DMS53 (cell line): ENCODE measurements at places on chromosomes 16 and 17.
A peak's percentile ranks its signal among the peaks of the same experiment; 100 is the strongest.

DNA sequence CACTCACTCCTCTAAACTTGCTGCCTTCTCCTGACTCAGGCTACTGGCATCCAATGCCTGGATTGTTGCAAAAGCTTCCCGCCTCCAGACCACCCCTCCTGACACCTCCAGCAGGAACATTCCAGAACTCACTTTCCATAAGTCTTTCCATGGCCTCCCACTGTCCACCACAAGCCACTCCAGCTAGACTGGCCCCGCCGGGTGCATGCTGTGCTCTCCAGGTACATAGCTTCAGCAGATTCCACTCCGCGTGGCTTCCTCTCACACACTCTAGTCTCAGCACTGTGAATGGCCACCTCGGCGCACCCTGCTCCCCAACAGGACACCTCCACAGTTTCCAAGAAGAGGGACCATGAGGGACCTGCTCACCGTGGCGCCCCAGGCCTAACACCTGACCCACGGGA lies 25.9 kb upstream of the FAAP100 start:
- DNase-seq, result no peak

DNA sequence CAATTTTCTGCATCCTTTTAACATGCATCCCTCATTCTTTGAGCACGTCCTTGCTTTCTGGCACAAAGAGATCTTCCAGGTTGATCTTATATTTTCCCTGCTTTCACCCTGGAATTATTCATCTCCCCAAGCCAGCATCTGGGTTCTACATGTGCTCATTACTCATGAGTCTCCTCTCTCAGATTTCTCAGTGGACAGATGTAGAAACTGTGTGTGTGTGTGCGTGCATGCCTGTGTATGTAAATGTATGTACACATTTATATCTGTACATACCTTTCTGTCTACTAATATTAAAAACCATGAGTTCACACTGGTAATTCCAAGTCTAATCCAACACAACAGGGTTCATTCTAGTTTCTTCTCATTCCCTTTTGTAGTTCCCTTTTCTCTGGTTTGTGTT lies 41.9 kb upstream of the NSRP1 start:
- no peak for DNase-seq

DNA sequence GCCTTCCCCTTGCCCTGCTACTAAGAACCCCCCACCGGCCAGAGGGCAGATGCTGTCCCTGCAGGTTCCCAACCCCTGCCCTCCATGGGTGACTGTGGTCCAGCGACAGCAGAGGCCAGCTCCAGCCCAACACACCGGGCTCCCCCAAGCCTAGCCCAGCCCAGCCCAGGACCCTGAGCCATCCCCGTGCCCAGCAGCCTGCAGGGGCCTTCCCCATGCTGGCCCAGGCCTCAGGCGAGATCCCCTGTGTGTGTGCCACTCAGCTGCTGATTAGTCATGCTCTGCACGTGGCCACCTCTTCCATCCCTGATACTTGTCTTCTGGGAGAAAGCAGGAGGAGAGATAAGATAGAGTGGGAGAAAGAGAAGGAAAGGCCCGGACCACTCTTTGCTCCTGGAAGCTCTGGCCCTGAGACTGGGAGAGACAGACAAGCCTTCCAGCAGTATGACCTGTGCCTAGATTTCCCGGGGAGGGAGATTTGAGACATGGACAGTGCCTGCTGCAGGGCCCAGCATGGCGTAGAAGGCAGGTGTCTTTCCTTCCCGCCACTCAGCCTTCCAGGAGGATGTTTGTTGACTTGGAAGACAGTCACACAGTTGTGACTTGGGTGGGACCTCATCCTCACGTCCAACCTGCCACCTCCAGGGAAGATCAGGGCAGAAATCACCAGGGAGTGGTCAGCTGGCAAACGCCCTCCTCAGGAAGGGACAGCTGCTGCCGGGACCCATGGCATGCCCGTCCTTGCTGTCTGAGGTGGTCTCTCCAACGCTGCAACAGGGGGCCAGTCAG lies 41.3 kb upstream of the RASD1 start:
- peak; percentile 66 for DNase-seq

GRCh38 chr17:71071837-71072236 lies 902.5 kb downstream of the KCNJ2 start:
- peak; percentile 92 for DNase-seq

- DNase-seq, result peak; percentile 55
Measured at GRCh38 chr16:19555938-19556771, 652 bp downstream of the VPS35L start.

GRCh38 chr17:27380551-27380950 lies 75.7 kb upstream of the KSR1 start:
- DNase-seq, result peak; percentile 61

- DNase-seq, result no peak
Measured at GRCh38 chr16:14056970-14057369, 14.1 kb upstream of the MRTFB start.

DNA sequence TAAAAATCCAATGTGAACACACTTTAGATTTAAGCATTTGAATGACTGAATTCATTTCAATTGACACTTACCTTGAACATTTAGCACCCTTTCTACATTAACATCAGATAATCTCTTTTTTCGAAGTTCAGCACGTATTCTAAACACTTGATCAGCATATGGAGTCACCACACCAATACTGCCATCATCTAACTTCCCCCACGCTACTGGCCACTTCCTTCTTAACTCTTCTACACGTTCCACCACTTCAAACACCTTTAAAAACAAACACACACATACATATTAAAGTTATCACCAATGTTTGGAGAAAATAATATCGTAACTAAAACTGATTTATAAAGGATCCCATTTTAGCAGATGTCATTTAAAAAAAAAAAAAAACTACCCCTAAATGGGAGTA lies 93.5 kb downstream of the CACNG1 start:
- no peak for DNase-seq

DNA sequence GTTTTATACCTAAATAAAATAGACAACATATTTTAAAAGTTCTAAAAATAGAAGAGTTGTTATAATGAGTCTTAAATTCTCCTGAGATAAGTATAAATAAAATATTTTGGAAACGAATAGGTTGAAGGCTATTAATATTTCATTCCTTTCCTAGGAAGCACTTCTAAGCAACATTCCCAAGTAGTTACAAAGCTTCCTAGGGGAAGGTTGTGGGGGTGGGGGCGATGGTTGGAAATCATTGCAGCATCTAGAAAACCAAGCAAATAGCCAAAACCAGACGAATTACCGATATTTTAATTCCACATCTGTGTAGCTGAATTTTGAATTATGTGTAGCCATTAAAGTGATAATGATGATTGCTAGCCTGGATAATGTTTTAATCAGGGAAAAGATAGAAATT lies 26.9 kb downstream of the PTRH2 start:
- DNase-seq, result no peak

DNA sequence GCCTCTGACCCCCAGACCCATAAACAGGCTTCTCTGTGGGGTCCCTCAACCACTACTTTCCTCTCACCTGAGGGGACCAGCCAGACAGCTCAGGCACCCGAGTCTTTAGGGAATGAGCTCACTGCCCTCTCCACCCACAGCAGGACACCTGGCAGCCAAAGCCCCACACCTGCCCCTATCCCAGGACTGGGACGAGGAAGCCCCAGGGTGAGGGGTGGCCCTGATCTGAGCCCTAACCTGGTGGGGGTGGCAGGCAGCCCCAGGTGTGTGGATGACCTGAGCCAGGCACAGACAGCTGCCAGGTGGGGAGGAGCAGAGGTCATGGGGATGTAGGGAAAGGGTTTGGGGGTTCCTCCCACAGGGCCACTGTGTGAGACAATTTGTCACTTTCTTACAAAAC lies 1.7 kb upstream of the TEX19 start:
- DNase-seq, result peak; percentile 72

GRCh38 chr16:57566436-57566835 lies 24.0 kb downstream of the ADGRG5 start:
- DNase-seq, result no peak

DNA sequence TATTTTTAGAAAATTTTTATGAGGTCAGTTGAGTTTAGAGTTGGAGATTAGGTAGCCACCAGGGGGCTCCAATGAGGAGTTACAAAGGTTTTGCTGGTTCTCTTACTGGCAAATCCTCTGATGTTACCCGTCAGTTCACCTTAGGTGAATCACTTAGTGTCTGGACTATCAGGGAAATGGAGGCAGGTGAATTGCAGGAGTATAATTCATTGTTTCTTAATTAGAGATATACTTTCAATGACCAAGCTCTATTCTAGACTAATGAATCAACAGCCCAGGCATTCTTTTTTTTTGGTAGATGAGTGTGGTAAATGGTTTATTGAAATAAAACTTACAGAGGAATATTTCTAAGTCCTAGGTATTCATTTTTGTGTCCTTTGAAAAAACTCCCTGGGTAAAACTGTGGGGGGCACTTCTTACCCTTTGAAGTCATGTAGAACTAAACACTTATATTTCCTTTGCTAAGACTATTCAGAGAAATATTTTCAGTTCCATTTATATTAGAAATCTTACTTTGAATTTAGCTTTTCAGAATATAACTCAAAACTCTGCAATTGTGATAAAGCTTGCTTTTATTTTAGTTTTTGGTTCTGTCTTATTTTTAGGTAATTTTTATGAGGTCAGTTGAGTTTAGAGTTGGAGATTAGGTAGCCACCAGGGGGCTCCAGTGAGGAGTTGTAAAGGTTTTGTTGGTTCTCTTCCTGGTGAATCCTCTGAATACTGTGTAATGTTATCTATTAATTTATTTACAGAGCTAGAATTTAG lies 17.7 kb downstream of the PSMD11 start:
- peak; percentile 73 for DNase-seq

DNA sequence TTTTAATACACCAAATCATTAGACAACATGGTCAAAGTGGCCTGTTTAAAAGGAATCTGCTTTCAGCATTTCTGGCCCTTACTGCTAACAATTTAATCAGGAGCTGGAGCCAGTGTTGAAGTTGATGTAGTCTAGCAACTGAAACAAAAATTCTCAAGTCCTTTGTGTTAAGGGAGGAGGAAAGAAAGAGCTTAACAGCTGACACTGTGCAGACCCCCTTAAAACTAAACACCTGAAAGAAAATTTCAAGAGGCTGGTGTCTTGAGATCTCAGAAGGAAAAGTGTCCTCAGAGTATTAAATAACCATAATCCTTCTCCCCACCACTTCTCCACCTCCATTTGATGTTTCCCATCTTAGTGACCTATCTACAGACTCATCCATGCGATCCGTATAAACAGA lies 232.1 kb downstream of the FTO start:
- DNase-seq, result no peak

- no peak for DNase-seq
Measured at GRCh38 chr17:45841186-45841585, 3.5 kb upstream of the SPPL2C start.

GRCh38 chr16:77540646-77541045 lies 105.8 kb upstream of the ADAMTS18 start:
- peak; percentile 26 for DNase-seq

DNA sequence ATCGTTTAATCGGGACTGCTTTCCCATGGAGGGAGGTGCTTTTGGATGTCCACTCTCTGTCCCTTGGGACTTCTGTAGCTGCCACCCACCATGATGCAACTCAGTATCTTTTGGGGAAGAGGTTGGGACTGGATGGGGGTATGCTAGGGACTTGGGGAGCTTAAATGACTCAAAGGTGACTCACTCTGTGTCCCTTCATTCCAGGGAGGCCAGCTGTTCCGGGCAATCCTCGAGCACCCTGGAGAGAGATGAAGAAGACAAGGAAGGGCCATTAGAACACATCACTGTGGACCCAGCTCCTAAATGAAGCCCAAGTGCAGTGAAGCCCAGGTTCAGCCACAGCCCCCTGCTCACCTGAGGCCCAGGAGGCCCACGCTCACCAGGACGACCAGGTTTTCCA lies 4.6 kb downstream of the COL1A1 start:
- DNase-seq, result no peak

DNA sequence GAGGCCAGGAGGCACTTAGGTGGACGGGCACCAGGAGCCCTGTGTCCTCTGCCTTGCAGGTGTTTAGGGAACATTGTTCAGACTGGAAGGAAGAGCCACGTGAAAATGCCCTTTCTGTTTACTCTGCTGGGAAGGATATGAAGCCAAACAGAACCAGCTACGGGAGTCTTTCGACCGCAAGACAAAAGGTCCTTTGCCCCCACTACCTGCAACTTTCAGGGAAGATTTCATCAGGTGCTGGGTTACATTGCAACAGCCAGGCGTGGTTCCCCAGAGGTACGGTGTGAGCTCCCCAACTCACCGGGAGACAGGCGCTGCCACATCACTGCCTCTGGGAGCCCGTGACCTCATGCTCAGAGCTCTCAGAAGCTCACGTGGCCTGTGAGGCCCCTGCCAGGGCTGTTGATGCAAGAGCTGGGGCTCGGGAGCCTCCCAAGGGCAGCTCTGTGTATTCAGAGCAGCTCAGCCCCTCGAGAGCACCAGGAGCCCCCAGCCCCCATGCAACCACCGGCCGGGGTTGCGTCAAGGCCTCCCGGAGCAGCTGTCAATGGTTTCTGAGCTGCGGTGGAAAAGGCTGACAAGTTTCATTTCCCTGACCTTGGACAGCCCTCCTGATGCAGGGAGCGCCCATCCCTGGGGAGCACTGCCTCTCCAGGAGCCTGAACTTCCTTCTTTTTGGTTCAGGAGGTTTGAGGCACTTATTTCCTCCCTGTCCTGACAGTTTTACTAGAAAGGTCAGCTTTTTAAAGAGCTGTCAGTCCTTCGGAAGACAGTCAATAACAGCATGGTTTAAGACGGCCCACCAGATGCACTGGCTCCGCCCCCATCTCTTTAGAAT lies 42.1 kb downstream of the TBC1D16 start:
- peak; percentile 96 for DNase-seq

GRCh38 chr16:53971616-53972015 lies 267.7 kb downstream of the FTO start:
- DNase-seq, result no peak

DNA sequence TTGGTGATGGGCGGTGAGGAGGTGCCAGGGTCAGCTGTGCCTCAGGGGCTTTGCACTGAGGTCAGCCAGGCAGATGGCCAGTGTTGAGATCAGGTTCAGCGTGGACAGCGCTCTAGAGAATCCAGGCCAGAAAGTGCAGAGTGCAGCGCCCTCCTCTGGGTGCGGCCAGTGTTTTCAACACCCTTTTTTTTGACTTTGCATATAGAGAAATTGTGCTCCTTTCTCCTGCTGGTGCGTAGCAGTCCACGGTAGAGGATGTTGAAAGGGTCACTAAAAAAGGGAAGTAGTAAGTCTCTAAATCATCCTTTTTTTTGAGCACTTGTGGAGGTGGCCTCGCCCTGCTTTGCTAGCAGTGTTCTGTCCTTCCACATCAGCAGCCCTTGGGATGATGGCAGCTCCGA lies 53.9 kb downstream of the BANP start:
- DNase-seq, result no peak

GRCh38 chr16:68607443-68607842 lies 37.7 kb upstream of the CDH3 start:
- no peak for DNase-seq

GRCh38 chr16:31352376-31353115 lies 2.4 kb upstream of the ITGAX start:
- no peak for DNase-seq

- no peak for DNase-seq
Measured at GRCh38 chr16:75252946-75253911, 1.8 kb upstream of the BCAR1 start.

DNA sequence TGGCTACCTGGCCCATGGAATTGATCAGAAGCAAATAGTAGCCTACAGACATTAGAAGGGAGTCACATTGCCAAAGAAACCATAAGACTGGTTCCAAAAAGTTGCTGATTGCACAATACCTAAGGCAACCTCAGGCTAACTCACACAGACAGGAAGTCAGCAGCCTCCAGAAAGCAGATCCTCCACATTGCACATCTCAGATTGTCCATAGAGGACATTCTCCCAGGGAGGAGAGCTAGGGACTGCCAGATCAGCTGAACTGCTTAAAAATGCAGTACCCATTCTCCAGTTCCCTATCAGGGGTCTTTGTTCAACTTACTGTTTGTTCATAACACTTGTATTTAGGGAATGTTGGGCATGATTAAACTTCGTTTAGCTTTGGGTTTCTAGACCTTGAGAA lies 4.2 kb downstream of the CCL3 start:
- DNase-seq, result no peak
